ENCODE measurements at places on chromosomes 3 and 15.
A peak's percentile ranks its signal among the peaks of the same experiment; 100 is the strongest.

- DNase-seq = no peak
Observed at GRCh38 chr15:40289140-40289775, 6.4 kb upstream of the ANKRD63 start.

GRCh38 chr3:57557085-57557537 is 1.0 kb downstream of the PDE12 start:
- peak; percentile 12 for DNase-seq

GRCh38 chr3:48516571-48516970 is 12.6 kb upstream of the SHISA5 start:
- DNase-seq = no peak

GRCh38 chr3:184716622-184717398 is 4.9 kb upstream of the MAGEF1 start:
- DNase-seq = no peak

GRCh38 chr15:47794252-47794914 is 77.1 kb downstream of the SEMA6D start:
- DNase-seq = no peak

- DNase-seq = no peak
Observed at GRCh38 chr3:59886790-59887189, 837.0 kb upstream of the CFAP20DC start.

DNA sequence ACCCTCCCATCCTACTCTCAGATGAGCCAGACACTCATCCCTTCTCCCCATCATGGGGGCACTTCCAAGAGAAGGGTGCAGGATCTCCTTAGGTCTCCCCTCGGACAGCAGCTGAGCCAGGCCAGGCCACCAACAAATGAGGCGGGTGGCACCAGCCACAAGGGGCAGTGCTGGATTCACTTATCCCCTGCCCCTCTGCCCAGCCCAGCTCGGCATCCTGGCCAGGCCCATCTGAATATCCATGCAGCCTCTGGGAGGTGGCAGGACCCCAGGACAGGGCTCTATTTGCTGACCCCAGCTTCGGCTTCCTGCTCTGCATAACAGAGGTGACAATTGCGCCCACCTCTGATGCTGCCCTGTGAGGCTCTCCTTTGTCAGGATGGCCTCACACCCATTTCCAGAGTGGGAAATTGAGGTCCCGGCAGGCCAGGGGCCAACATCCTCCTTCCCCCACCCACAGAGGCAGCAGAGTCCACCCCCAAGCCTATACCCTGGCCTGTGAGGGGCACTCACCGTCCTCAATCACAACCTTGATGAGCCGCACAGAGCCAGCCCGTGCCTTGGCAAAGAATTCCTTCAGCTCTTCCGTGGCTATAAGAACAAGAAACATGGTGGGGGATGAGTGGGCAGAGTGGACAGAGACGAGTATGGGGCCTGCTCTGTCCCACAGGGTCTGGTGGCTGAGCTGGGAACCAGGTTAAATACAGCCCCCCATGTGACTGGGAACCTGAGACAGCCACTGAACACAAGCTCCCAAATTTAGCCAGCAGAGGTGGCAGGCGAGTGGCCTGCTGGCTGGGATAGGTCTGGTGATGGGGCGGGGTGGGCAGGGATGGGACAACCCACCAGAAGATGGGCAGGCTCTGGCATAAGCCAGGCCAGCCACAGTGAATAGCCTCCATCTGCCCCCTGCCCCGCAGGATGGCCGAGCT is 4.2 kb downstream of the TWF2 start:
- no peak for DNase-seq
